ENCODE measurements at places on chromosomes 12 and 14.

- DNase-seq = no peak
These were observed 30.7 kb downstream of the NOC4L start for GRCh38 chr12:132174839-132175490.

- no peak for DNase-seq
These were observed 19.7 kb downstream of the TSPAN19 start for GRCh38 chr12:85016413-85016812.

DNA sequence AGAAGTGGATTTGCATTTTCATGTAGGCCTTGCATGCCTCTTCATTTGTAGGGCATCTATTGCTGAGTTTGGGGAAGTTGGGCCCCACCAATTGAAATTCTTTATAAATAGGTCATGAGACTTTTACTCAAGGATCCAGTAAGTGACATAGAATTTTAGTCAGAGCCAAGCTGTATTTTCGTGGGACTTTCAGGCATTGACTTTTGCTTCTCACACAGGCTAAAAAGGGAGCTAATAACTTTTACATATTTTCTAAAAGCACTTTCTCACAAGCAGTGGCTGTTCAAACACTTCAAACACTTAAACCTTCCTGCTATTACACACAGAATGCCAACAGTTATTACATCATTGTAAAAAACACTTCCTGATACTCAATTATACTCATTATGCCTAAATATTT lies 260.5 kb downstream of the MSRB3 start:
- no peak for DNase-seq

DNA sequence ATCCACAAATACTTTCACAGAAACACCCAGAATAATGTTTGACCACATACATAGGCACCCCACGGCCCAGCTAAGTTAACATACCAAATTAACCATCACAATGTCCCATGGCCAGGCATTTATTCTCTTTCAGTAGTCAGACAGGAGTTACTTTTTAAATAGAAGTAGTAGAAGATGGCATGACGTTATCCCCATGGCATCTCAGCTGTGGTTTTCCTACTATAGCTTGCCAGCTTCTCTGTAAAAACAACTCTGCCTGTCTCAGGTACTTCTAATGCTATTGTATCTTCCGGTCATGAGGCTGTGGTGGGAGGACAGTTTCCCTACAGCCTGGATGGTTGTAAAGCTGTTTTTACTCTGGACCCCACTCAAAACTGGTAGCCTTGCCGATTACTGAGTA lies 19.3 kb downstream of the CTSG start:
- no peak for DNase-seq

- no peak for DNase-seq
These were observed 26.3 kb upstream of the CD69 start for GRCh38 chr12:9786726-9787717.

GRCh38 chr14:68177728-68178127 lies 358.1 kb downstream of the RAD51B start:
- no peak for DNase-seq

- no peak for DNase-seq
These were observed 6.1 kb upstream of the SERPINA11 start for GRCh38 chr14:94458558-94459205.

DNA sequence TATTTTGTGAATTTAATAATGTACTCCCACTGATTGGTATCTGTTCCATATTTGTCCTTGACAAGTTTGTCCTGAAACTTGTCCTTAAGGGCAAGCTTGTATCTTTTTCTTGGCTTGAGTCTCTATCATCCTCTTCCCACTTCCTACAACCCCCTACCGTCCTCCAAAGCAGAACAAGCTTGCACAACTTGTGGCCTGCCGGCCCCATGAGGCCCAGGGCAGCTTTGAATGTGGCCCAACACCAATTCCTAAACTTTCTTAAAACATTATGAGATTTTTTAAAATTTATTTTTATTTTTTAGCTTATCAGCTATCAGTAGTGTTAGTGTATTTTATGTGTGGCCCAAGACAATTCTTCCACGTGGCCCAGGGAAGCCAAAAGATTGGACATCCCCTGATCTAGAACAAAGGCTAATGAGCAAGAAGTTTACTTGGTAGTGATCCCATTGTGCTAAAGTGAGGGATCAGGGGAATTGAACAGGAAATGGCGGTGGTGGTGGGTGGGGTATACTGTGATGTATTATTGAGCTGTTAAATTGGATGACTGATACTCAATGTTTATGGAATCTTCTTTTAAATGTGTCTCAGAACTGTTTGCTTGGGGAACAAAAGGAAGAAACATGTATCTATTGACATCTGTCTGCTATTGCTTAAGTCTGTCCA lies 37.8 kb downstream of the TMX1 start:
- DNase-seq = no peak

All from NCI-H2171 (cell line).